NCI-H748 treated with DMSO at 0.1 percent for 48 hours (cell line): ENCODE measurements at places on chromosomes 2 and 18.
A peak's percentile ranks its signal among the peaks of the same experiment; 100 is the strongest.

GRCh38 chr2:42196403-42197267 is 27.5 kb downstream of the EML4 start:
- DNase-seq, result no peak

DNA sequence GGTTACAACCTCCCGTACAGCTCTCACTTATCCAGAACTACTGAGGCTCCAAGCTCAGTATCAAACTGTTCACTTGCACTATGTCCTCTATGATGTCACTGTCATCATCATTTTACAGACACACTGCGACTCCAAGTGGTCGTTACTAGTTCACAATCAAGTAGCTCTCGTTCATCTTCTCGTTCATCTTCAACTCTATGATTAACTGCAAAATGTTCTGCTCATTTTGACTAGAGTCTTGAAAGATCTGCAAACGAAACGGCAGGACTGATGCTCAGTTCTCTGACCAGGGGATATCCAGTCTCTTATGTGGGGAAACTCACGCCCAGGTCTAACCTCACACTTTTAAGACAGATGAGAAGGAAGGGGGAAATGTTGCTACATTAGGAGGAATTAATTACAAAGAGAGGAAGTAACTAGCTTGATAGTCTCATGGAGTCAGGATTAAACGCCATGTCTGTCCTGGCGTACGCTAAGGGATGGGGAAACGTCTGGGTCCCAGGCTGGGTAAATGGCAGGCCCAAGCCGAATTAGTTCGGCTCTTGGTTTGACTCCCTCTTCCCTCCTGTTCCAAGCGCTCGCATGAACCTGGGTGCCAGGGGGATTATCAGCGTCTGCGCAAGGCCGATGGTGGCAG is 794 bp upstream of the CHCHD5 start:
- DNase-seq, result no peak

DNA sequence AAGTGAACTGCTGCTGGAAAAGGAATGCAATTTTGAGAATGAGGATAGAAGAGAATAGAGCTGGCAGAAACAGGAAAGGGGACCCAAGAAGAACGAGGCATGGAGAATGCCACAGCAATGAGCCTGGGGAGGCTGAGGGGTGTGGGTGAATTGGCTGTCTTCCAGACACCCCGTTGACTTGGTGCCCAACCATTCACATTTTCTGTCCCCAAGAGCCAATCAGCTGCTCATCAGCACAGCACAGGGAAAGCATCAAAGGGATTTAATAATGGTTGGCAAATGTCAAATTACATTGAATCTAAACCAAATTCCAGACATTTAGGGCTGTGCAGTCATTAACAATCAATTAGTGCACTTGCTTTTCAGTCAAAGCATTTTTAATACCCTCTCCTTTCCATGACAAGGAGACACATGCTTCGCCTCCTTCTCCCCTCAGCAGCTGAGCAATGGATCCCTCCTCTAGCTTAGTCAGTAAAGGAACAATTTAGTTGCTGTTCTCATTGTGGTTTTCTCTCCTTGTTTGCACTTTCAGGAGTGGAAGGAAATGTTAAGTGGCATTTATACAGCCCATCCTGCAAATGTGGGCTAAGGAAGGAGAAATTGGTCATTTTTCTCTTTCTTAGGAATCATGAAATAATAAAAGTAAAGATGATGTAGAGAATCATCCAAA is 98.8 kb downstream of the KLF7 start:
- DNase-seq, result no peak

GRCh38 chr18:23859466-23860336 is 154.9 kb upstream of the TTC39C start:
- no peak for DNase-seq

- DNase-seq, result no peak
Measured at GRCh38 chr2:794554-795241, 117.5 kb upstream of the TMEM18 start.

GRCh38 chr18:54335638-54336173 is 22.0 kb downstream of the STARD6 start:
- DNase-seq, result no peak

DNA sequence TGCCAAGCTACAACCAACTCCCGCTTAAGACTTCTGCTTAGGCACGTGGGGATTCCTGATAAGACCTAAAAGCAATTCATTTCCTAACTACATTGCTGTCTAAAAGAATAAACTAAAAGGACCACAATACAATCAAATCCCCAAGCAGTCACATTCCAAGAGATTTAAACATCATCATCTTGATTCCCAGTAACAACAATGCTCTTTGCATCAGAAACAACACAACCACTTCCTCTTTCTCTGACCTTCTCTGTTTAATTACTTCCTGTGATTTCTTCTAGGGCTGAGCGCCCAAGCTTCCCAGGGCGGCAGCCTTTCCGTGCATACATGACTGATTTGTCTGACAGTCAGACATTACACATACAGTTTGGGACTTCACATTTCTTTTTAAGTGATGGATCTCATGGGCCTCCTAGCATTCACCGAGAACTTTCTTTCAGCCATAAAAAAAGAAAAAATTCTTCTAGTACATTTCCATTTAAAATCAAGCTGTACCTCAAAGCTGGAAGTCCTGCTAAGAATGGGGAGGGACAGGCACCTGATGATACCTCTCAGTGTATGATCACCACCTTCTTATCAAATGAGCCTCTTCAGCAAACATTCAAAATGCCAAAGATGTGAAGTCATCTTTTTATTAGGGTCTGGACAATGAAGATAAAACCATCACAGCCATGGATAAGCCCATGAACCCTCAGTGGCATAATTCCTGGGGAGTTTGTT is 11.5 kb downstream of the SPRED2 start:
- DNase-seq, result no peak

DNA sequence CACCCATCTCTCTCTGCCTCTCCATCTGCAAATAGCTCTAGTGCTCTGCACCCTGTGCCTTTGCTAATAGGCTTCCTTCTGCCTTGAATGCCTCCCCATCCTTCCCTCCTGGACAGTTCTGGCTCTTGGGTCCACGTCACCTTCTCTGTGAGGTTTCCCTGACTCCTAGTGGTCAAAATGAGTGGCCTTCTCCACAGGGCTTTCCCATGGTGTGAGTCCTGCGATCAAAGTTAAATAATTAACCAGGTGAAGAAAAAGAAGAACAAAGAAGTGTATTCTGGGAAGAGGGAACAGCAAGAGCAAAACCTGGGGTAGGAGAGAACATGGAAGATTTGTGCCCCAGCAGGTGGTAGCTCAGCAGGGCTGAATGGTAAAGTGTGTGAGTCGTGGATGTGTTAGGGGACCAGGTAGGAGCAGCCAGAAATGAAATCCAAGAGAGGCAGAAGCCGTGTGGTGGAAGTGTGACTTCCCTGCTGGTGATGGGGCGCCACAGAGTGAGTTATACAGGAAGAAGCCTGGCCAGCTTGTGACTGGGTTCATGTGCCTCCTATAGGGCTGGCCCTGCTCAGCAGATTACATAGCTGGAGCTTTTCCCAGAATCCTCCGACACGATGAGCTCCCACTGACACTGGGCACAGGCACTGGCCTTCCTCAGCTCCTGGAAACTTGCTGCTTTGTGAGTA is 93.8 kb upstream of the LDAH start:
- DNase-seq, result no peak

GRCh38 chr18:35088921-35089320 is 47.7 kb downstream of the MAPRE2 start:
- no peak for DNase-seq

DNA sequence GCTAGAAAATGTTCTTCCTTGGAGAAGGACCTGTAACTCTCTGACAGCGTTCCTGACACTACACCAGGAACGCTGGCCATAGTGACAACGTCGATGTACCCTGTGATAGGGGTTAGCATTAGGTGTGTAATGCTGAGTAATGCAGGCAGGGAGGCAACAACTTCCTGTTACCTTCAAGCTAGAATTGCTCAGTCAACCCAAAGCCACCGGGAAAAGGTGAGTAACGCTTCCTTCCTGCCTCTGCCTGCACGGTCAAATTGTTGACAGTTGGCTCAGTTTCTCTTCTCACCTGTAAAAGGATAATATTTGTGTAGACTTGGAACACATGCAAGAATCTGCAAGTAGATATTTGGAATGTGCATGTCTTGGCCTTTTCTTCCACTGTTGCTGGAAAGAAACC is 12.7 kb downstream of the FAM110C start:
- no peak for DNase-seq

DNA sequence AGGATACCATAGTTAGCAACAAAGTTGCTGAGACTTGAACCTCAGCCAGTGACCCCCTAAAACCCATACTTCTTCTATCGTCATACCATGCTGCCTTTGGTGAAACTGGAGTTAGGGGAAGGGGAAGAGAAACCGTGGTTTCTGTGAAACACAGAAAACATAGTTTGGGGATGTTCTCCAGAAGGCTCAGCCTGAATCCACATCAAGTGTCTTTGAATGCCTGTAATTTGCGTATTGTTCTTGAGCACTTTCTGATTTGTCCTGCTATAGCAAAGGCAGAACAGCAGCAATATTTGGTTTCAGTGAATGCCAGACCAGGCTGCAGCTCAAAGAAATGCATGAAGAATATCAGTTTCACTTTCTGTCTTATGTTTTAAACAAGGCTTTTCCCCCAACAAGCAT is 258.7 kb downstream of the TTC32 start:
- DNase-seq, result no peak

- DNase-seq, result no peak
Measured at GRCh38 chr2:105258835-105259350, 17.4 kb downstream of the GPR45 start.

- DNase-seq, result no peak
Measured at GRCh38 chr2:20444993-20445910, 1.6 kb upstream of the RHOB start.

DNA sequence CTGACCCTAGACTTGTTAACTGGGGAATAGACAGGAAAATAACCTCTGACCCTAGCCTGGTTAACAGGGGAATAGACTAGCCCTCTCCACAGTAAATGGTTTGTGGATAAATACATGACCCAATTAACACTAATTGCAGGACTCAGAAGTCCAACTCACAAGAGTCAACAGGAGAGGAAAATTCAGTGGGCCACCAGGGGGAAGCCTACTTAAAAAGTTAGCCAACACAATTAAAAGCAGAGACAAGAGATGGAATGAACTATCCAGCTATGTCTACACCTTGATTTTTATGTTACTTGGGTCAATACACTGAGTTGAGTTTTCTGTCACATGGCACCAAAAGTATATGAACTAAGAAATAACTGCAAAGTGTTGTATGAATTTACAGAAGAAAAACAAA is 158.8 kb upstream of the SLC39A10 start:
- no peak for DNase-seq

DNA sequence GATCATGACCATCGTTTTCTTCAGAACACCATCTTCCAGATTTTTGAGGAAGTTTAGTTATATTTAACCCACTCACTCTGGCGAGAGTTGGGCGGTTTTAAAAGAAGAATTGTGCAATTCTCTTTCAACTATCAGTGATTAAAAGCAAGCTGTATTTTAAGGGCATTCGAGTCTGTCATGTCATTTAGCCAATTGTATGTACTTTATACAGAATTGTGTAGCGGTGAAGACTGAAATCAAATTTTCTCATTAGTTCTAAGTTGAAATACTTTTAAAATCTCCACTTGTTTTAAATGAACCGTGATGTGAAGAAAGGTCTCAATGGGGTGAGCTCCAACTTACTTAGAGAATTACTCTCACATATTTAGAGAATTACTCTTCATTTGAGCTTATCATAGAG is 214.6 kb upstream of the DTNA start:
- no peak for DNase-seq

- DNase-seq, result no peak
Measured at GRCh38 chr2:224849264-224849663, 133.1 kb upstream of the CCDC195 start.

GRCh38 chr2:59804732-59805131 is 748.7 kb downstream of the BCL11A start:
- DNase-seq, result peak; percentile 16

- no peak for DNase-seq
Measured at GRCh38 chr2:6749962-6750361, 115.7 kb downstream of the CMPK2 start.

GRCh38 chr2:18659915-18660314 is 70.5 kb upstream of the NT5C1B start:
- no peak for DNase-seq

- DNase-seq, result no peak
Measured at GRCh38 chr2:64501946-64502345, 22.2 kb upstream of the AFTPH start.

GRCh38 chr2:28956890-28957289 is 24.2 kb upstream of the TOGARAM2 start:
- DNase-seq, result no peak

- no peak for DNase-seq
Measured at GRCh38 chr2:67286981-67287759, 110.0 kb upstream of the ETAA1 start.

GRCh38 chr2:222038067-222038802 is 260.6 kb downstream of the PAX3 start:
- DNase-seq, result no peak

DNA sequence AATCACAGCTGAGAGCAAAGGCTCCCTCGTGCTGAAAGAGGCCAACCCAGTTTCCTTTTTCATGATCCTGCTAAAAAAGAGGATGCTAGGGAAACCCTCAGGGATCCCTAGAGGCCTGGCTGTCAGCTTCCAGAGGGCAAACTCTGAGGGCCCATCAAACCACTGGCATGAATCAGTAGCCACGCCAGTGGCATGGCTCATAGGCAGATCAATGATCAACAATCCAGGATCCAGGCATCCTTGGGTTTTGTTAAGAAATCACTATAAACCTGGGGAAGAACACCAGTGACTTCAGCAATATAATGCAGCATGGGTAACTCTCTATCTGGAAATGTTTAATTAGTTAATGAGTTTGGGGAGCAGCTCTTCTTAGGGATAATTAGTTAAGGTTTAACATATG is 286.5 kb downstream of the C1D start:
- no peak for DNase-seq

DNA sequence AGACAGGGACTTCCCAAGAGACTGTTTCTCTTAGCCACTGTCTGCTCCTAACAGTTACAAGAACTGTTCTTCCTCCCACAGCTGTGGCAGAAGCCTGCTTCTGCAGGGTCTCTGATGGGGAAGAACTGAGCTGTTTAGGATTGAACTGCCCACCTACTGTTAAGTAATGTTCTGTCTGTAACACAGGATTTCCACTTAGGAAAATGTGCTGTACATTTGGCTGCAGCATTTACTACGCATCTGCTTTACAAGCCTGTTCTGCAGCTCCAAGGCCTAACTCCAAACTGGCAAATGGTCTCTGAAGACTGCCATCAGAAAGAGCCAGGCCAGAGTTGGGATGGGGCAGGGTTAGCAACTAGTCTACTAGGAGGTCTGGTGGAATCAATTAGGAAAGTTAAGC is 87.8 kb upstream of the UPP2 start:
- no peak for DNase-seq

GRCh38 chr2:226676618-226677017 is 123.0 kb downstream of the IRS1 start:
- no peak for DNase-seq

- DNase-seq, result peak; percentile 83
Measured at GRCh38 chr18:26488417-26489009, 59.8 kb downstream of the KCTD1 start.
